ENCODE measurements at places on chromosomes 4 and X.
A peak's percentile ranks its signal among the peaks of the same experiment; 100 is the strongest.

DNA sequence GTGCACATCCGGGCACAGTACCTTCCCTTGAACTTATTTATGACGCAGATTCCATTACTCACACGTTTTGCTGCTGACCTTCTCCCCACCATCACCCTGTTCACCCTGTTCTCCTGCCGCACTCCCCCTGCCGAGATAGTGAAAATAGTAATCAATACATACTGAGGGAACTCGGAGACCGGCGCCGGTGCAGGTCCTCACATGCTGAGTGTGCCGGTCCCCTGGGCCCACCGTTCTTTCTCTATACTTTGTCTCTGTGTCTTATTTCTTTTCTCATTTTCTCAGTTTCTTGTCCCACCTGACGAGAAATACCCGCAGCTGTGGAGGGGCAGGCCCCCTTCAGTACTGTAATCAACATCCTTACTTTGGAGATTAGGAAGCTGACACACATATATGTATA, 1337.1 kb upstream of the PABPC4L start:
- DNase-seq: no peak

- DNase-seq: no peak
Measured at GRCh38 chr4:58515226-58515625, 1405.0 kb upstream of the IGFBP7 start.

DNA sequence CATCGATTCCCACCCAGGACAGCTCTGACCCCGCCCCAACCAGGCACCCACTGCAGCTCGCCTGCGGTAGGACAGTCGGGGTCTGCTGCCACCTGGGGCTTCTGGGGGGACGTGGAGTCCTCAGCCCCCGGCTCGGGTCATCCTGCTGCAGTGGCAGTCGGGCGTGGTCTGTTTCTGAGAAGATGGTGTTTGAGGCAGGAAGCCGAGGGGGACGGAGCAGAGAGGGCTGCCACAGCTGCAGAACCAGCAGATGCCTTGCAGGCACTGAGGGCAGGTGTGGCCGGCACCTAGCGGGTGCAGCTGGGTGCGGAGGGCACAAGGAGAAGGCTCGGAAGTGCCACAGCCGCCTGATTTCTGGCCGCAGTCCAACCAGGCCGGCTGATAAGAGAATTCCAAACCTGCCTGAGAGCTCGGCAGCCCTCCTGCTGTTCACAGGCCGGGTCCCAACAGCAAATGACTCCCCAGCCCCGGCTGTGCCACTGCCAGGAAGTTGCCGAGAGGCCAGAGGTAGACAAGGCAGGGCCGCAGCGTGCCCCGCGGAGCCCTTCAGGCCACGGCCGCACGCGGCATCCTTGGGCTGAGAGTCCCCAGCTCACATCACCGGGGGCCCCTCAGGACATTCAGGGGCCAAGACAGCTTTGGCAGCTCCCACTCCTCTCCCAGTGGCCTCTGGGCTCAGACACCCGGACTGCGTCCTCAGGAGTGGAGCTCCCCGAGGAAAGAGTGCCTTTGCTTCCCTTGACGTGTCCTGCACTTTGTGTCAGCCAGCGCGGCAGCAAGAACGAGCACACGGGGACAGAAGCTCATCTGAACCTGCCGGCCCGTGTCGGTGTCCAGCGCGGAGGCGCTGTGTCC, 9.4 kb upstream of the CPLX1 start:
- DNase-seq: no peak

DNA sequence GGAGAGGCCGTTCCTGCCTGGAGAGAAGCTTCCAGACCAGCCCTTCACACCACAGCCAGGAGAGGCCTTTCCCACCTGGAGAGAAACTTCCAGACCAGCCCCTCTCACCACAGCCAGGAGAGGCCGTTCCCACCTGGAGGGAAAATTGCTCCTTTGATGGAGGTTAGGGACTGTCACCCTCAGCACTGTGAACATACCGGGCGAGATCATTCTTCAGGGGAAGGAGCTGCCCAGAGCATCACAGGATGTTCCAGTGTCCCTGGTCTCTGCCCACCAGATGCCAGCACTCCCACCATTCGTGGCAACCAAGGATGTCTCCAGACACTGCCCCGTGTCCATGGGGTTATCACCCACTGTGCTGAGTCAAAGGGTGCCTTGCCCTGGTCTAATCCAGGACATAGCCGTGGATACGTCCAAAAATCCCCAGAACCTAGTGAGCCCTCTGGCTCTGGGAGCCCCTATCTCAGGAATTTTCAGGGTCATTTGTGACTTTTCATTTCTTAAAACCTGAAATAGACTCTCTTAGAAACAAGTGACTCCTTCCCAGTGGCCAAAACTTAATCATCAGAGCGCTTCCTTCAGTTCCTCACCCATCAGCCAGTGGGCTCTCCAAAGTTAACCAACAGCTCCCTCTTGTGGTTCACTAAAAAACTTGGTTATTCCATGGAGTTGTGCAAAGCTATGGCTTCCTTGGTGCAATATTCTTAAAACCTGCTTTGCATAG, 80.2 kb downstream of the CRMP1 start:
- peak; percentile 58 for DNase-seq

DNA sequence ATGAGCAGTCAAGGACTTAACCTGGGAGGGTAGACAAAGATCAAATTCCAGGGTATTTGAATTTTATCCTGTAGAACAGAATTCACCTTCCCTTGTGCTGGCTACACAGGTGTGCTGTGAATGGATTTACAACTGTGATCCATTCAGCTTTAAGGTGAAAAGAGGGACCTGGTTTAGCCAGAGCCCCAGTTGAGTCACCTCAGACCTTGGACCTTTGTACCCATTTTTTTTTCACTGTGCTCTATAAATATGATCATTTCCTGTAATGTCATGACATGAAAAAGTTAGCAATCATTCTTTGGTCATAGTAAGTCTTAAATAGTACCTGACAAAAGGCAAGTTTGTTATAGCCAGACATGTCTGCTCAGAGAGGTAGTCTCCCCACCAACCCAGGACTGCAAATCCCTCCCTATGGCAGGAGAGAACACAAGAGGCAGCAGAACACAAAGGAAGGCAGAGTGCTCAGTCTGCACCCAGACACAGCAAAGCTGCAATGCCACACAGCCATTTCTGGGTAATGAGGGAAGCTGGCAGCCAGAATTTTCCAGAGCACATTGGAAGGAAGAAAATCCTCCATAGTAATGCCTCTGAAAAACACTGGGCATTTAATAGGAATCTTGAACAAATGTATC, 77.9 kb downstream of the CXXC4 start:
- DNase-seq: no peak

- no peak for DNase-seq
Measured at GRCh38 chr4:78345237-78345636, 206.3 kb upstream of the ANXA3 start.

- no peak for DNase-seq
Measured at GRCh38 chr4:158710814-158711213, 12.4 kb downstream of the PPID start.

GRCh38 chrX:38701073-38701472, 100.2 kb upstream of the MID1IP1 start:
- no peak for DNase-seq

- no peak for DNase-seq
Measured at GRCh38 chr4:86878640-86879039, 13.6 kb downstream of the C4orf36 start.

GRCh38 chr4:88788424-88788823, 90.8 kb upstream of the NAP1L5 start:
- DNase-seq: no peak

GRCh38 chr4:52241916-52242315, 190.8 kb downstream of the SPATA18 start:
- DNase-seq: no peak
